ENCODE measurements at places on chromosomes 5 and 9.

DNA sequence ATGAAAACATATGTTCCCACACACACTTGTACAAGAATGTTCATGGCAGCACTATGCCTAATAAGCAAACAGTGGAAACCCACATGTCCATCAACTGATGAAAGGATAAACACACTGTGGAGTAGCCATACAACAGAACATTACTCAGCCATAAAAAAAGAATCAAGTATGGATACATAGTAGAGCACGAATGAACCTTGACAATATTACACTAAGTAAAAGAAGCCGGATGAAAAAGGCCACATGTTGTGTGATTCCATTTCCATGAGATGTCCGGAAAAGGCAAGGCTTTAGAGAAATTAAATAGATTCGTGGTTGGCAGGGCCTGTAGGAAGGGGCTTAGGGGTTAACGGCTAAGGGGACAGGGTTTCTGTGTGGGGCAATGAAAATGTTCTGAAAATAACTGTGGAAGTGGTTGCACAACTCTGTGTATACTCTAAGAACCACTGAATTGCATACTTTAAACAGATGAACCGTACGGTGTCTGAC, 51.4 kb downstream of the COL23A1 start:
- peak; percentile 4 for DNase-seq

- no peak for DNase-seq
Measured at GRCh38 chr5:96527768-96528661, 95.0 kb upstream of the PCSK1 start.

- peak; percentile 96 for DNase-seq
Measured at GRCh38 chr5:159021901-159022556, 77.7 kb downstream of the EBF1 start.

DNA sequence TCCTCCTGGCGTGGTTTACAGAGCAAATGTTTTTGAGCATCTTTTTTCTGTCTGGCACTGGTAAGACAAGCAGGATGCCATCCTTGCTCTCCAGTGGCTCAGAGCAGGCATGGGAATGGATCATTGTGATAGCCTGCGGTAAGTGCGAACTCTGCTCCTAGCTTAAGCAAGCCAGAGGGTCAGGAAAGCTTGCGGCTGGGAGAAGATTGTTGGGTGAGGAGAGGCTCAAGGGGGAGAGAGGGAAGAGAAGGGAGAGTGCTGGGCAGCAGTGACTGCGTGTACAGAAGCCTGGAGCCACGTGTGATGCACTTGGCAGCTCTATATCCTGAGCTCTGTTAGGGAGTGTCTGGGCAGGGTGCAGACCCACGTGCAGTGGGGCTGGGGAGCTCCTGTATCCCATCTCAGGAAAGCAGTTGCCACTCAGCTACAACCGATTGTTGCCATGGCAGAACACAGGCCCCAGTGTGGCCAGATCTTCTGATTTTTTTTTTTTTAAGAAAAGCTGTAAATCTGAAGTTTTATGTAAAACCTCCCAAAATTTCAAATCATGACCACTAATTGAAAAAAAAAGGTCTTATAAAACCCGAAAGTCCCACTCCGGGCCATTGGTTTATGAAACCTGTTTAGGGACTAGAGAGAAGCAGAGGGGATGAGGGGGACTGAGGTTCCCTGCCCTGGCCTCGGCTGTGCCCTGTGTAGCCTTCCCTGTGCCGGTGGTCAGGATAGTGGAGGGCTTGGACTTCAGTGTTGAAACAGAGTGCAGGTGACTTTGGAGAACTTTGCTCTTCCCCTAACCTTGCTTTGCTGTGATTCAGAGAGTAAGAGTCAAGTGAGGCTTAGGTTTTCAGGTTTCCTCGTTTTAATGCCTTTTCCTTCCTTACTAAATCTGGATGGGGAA, 67.3 kb downstream of the ZNF618 start:
- DNase-seq: no peak

- no peak for DNase-seq
Measured at GRCh38 chr5:158236511-158237335, 377.8 kb upstream of the CLINT1 start.

GRCh38 chr9:126399251-126399650, 72.6 kb downstream of the MVB12B start:
- no peak for DNase-seq

GRCh38 chr9:37025071-37025822, 8.8 kb downstream of the PAX5 start:
- peak; percentile 27 for DNase-seq

DNA sequence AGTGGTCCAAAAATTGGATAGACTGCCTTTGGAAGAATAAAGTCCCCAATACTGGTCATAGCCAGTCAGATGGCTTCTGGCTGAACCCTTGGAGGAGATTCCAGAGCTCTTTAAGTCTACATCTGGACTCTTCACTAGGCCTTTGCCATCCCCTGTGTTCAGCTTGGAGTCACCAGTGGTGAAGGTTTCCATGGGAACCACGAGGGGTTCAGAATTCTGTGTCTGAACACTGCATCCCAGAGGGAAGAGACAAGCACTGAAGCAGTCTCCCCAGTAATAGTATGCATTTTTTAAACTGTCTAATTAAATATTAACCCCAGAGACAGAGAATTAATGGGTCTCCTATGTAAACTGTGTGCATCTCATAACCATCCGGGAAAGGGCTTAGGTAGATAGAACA, 38.2 kb downstream of the POU4F3 start:
- DNase-seq: no peak

GRCh38 chr5:14650052-14650451, 14.5 kb upstream of the OTULIN start:
- no peak for DNase-seq

- peak; percentile 95 for DNase-seq
Measured at GRCh38 chr5:53397845-53398244, 82.6 kb upstream of the FST start.

DNA sequence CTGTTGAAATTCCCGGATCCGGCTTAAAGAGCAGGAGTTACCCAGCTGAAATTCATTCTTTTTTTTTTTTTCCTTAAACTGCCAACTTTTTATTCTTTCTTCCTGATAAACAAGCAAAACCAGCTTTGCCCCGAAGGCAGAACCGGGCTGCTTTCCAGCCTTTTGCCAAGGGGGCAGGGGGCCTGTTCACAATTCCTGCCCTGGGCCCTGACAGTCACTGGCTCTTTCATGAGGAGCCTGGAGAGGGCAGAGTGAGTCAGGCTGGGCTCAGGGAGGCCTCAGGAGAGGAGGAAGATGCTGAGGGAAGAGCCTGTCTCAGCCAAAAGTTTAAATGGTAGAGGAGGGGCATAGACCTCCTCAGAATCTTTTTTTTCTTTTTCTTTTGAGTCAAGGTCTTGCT, 4.8 kb downstream of the GLIPR2 start:
- peak; percentile 32 for DNase-seq

DNA sequence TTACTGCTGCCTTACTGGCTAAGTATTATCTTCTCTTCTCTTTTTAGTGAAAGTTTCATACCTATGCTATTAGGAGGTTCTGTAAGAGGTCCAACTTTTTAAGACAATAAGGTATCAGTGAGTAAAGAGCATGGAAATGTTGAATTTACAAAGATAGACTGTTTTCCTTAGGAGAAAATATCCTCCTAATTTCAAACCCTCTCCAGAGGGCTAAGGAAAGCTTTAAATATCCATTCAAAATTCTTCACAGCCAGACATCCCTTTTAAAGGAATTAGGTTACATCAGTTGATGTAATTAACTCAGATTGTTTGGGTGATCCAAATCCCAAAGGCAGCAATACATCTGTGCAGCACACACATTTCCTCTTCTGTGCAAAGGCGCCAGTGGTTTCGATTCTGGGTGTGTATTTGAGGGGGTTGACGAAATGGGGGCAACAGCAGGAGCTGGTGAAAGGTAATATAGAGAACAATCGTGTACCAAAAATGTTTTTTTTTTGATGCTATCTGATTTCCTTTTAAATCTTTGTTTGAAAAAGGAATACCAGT, 273.8 kb upstream of the RPS23 start:
- DNase-seq: no peak

GRCh38 chr9:1014225-1014624, 35.9 kb upstream of the DMRT2 start:
- no peak for DNase-seq

DNA sequence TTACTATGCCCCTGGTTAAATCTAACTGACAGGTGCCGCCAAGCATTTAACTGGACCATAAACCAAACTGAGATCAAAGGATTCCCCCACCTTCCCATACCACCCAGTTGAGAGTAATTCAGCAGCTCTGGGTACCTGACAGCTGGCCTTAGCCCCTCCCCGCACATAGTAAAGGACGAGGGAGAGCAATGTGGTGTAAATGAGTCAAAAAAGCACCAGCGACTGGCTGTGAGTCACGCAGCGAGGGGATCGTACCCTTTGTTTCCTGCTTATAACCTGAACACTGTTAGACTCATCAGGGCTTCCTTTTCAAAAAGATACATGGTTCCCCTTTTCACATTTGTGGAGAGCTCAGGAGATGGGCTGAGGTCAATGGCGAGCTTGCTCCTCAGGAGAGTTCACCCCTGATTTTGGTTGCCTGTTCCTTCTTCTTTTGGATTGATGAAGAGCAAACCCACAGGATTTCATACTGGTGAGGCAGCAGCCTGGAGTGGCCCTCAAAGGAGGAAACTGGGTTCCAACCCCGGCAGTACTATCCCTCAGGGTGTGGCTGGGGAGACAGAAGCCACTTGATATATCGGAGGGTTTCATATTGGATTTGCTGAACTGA, 71.5 kb downstream of the ANKRD33B start:
- peak; percentile 57 for DNase-seq

- peak; percentile 23 for DNase-seq
Measured at GRCh38 chr5:173594061-173594460, 22.4 kb downstream of the BOD1 start.

DNA sequence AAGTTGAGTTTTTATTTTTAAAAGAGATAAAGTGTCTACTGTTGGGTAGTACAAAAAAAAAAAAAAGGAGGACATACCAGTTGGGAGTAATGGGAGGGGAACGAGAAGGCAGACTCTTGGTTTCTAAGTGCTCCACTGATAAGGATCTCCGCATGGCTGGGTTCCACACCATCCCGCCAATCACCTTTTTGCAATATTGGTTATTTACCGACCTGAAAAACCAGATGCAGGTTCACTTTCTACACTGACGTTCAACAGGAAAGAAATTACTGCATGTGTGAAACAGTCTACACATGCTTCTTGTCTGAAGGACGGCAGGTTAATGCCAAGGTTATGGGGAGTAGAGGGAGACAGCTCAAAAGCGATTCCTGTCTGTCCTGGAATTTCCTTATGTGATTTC, 75.5 kb downstream of the PTPN3 start:
- no peak for DNase-seq

- no peak for DNase-seq
Measured at GRCh38 chr5:157721159-157721558, 10.1 kb upstream of the THG1L start.

DNA sequence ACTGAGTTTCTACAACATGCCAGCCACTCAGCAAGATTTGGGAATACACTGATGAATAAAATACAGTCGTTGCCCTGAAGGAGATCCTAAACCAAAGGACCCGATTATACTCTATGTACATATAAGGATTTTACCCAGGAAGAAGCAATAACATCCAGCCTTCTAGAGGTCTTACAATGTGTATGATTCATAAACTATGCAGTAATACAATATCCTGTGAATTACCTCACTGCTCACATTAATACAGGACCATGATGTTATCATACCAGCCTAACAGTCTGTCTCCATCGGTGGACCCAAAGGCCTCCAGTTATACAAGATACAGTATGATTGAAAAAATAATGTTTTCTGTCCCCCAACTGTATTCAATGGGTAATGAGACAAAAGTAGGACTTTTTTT, 310.5 kb upstream of the TRPM3 start:
- DNase-seq: no peak

DNA sequence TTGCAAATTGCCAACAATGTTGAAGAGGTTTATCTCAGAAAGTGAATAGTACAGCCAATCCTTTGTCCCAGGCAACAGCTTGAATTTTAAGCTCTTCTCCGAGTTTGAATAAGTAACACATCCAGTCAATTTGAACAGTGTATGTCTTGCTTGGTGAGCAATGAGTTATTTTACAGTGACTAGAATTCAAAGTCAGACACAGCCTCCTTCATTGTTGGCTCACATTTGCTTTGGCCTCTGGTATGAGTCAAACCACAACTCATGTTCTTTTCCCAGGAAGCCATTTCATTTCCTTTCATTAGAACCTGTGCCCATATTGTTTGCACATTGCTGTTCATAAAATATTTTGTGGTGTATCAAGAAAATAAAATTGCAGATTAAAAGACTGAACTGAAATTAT, 622.0 kb upstream of the DAB2 start:
- DNase-seq: peak; percentile 66

- DNase-seq: no peak
Measured at GRCh38 chr5:153881687-153882086, 157.0 kb downstream of the FAM114A2 start.

- DNase-seq: no peak
Measured at GRCh38 chr5:118946138-118946800, 42.1 kb downstream of the DTWD2 start.

- DNase-seq: no peak
Measured at GRCh38 chr5:66987949-66988838, 208.4 kb downstream of the CD180 start.

DNA sequence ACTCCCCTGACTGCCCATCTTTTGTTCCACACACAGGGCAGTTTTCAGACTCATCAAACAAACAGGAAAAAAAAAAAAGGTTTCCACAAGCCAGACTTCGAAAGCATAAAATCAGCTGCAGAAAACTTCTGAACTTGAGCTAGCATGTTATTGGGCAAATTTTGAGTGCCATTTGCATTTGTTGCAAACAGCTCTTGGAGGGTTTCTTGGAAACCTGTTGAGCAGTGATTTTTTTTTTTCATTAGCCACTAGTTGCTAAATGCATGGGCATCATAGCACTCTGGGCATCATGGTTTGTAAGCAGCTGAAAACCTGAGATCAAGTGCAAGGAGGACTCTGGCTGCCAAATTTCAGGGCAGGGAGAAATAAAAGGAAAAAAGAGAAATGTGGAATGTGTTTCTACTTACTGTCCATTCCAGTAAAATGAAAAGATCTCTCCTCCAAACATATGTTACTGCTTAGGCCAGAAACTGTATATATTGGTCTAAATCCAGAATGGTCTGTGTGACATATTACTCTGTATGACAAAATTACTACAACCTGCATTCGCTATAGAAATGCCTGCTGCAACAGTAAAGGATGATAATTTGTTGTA, 85.2 kb upstream of the SMIM23 start:
- DNase-seq: no peak

GRCh38 chr5:146052780-146053179, 52.6 kb downstream of the PLAC8L1 start:
- no peak for DNase-seq

DNA sequence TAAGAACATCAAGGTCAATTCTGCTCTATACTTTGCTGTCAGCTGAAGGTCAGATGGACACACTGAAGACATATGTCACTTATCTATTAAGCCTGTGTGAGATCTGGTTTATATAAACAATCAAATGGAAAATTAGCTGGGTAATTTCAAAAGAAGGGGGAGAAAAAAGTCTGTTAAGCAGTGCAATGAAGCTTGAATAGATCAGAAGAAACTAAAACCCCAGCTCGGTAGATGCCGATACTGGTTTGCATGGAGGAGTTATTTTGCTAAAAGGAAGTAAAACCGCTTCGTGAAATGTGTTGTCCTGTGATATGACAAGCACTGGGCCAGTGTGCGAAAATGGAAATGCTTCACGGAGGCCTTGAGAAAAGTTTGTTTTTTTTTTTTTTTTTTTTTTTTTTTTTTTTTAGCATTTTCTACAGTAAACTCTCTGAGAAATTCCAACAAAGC, 148.8 kb downstream of the MEF2C start:
- no peak for DNase-seq

GRCh38 chr9:69797675-69798074, 22.9 kb upstream of the CFAP95 start:
- DNase-seq: no peak
